T-helper 2 cell treated with Interferon-gamma antibody and Interleukin-4, amounts not matched to agents 5 μg/mL and 100 μg/mL, for 36 hours (primary cell): ENCODE measurements at places on chromosomes 3 and 15.

DNA sequence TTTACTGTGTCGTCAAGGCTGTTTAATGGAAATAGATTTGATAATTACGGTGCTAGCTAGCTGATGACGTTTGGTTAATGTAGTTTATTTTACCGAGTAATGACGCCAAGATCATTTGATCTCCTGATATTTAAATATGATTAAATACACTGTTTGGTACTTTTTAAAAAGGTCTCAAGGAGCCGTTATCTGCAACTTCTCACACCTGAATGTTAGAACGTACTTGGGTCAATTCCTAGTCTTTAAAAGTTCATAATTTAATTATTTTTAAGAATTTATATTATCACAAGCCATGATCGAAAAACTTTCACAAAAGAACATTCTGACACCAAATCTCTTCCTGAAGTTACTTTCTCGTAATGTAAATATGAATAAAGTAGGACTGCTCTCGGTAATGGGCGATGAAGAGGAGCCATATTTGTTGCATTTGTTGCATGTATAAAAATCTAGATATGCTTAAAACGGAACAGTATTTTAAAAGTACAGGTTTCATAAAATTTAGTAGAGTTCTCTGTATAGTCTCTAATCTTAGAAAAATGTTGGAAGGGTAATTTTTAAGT lies 16.2 kb upstream of the CHD2 start:
- no peak for DNase-seq

- no peak for DNase-seq
Measured at GRCh38 chr15:24076090-24076784, 389.1 kb upstream of the NDN start.

DNA sequence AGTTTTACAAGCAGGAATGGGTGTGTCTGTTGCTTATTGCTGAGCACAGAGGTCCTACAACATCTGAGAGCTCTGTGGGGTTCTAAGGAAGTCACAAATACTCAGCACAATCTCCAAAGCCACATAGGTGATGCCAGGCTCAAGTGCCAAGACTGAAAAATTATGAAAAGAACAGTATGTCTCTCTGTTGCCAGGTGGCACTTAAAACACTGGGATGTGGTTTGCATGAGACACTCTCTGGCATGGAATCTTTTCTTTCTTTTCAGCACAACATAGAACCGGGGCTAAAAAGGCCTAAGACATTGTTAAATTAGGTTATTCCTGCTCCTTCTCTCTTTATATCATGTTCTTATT lies 127.3 kb upstream of the PRICKLE2 start:
- DNase-seq = no peak

DNA sequence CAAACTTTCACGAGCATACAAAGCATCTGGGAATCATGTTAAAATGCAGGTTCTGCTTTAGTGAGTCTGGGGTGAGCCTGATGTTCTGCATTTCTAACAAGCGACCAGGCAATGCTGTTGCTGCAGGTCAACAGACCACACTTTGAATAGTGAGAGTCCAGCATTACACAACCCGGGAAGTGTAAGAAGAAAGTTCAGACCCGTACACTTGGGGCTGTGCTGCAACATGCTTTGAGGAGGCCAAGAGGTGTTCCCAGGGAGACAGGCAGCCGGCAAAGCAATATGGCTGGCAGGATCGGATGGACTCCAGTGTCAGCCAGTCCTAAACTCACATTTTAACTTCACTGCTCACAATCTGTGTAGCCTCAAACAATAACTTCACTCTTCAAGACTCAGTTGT lies 134.2 kb downstream of the LIPC start:
- DNase-seq = no peak

DNA sequence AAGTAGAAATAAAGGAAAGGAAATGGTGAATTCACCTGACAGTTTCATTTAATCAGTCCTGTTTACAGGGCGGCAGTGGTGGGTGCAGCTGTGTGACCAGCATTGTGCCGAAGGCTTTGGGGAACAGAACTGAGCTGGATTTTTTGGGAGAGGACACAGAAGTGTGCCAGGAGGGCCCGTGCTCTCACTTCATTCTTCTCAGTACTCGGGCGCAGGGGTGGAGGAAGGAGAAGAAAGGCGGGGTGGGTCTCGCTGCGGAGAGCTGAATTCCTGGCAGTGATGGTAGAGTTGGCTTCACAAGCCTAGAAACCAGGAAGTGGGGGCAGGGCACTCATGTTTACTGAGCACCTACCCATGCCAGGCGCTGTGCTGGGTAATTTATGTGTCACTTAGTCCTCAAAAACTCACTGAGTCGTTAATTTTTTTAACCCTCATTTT lies 64.6 kb downstream of the CRTC3 start:
- peak; percentile 79 for DNase-seq

GRCh38 chr3:138849222-138849940 lies 14.7 kb upstream of the PIK3CB start:
- no peak for DNase-seq

DNA sequence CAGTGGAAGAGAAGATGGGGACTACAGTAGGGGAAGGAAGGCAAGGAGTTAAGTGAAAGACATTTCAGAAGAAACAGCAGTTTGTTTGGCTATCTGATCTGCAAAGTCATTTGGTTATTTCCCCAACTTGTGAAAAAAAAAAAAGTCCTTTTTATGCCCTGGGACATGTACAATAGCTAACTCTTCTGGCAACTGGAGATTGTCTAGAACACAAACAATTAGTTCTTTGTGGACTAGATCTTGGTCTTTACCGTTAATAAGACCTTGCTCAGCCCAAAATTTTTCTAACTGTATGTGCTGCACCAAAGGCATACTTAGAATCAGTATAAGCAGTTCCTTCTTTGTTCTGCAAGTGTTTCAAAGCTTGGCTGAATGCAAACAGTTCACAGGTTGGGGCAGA lies 103.5 kb upstream of the NECTIN3 start:
- no peak for DNase-seq

- DNase-seq = no peak
Measured at GRCh38 chr3:72442759-72443158, 405.5 kb downstream of the SHQ1 start.

DNA sequence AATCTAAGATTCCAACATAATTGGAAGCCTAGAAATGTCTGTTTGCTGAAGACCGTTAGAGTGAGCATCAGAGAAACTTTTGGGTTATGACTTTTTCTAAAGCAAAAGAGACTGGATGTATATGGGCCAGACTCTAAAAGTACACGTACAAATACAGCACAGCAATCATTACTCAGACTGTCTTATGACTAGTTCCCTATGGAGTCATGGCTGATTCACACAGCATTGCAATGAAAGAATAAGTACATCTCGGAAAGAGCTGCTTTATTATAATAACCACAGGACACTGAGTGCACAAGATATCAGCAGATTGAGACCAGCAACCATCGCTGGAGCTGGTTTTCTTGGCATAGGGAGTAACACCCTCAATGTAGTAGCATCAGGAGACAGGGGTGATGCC lies 618.6 kb downstream of the NLGN1 start:
- no peak for DNase-seq

DNA sequence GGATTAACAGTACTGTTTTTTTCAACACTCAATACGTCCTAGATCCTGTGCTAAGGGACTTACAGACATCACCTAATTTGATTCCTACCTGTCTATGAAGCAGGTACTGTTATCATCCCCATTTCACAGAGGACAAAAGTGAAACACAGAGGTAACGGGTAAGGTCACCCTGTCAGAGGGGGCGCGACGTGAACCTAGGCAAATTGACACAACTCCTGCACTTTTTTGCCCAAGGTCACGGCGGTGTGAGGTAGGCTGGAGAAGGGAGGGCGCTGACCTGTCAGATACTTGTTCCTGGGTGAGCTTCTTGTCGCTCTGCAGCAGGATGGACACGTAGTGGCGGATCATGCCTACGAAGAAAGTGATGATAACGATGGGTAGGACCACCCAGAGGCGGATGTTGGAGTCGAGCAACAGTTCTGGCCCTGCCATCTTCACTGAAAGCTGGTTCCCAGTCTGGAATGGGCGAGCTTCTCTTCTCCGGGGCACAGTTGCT lies 363 bp downstream of the EMC3 start:
- DNase-seq = no peak

DNA sequence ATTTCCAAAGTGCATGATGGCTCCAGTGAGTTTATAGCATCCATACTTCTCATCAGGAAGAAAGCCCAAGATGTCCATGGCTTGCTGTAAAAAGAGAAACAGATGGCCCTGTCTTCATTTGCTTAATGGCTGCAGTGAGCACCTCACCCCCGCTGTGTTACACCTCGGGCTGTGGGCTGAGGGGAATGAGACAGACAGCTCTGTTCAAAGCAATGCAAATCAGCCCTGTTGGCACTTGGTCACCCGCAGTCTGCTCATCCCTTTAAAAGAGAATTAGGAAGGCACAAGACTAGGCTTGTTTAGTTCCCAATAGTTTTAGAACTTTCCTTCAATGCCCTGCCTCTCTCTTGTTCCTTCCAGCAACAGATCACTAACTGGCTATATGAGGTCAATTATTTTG lies 25.2 kb downstream of the MYH15 start:
- DNase-seq = no peak

DNA sequence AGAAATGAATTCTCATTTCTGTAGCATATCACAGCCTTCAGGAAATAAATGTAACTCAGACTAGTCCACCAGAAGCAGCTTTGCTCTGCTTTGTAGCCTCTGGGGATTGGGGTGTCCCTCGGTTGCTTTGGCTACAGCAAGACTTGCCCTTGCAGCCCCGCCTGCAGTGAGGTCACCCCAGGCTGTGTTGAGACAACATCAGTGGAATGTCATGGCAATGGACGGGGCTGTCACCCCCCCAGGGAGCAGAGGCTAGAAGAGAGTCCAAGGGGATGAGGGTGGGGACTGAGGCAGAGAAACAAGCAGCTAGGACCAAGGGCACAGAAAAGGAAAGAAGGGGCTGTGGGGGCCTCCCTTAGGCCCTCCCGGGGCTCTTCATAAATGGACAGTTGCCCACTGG lies 854 bp downstream of the CLEC3B start:
- no peak for DNase-seq

DNA sequence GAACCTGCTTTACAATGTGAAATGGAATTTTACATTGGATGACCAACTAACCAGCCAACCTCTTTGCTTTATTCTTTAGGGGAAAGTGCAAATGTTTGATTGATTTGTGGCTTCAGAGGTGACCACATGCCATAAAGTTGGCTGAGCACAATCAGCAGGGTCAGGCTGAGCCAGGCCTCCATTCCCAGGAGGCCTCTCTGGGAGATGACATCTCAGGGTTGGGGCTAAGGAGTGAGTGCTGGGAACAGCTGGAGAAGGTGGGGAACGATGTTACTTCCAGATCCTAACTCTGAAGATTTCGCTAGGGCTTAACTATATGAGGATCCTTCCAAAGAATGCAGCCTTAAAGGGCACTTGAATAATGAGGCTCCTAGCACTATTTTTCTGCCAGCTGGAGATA lies 131.7 kb downstream of the ATP10A start:
- DNase-seq = no peak

- no peak for DNase-seq
Measured at GRCh38 chr3:73658227-73658626, 33.5 kb upstream of the PDZRN3 start.

DNA sequence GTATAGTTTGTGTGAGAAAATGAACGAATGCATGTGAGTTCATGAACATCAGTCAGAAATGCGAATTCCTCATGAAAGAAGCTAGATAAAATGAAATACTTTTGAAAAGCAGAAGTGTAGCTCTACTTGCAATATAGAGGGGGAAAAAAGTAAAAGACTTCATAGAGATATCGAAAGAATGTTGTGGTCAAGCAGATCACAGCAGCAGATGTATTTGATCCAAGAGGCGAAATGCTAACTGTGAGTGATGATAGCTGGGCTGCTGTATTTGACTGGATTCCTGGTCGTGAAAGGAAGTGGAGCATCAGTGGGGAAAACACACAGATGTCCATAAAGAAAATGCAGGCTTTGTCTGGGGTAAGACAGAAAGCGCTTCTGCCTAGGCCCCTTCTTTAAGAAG lies 112.4 kb downstream of the ADAMTSL3 start:
- DNase-seq = no peak

GRCh38 chr3:127959873-127960272 lies 44.8 kb downstream of the KBTBD12 start:
- DNase-seq = no peak

DNA sequence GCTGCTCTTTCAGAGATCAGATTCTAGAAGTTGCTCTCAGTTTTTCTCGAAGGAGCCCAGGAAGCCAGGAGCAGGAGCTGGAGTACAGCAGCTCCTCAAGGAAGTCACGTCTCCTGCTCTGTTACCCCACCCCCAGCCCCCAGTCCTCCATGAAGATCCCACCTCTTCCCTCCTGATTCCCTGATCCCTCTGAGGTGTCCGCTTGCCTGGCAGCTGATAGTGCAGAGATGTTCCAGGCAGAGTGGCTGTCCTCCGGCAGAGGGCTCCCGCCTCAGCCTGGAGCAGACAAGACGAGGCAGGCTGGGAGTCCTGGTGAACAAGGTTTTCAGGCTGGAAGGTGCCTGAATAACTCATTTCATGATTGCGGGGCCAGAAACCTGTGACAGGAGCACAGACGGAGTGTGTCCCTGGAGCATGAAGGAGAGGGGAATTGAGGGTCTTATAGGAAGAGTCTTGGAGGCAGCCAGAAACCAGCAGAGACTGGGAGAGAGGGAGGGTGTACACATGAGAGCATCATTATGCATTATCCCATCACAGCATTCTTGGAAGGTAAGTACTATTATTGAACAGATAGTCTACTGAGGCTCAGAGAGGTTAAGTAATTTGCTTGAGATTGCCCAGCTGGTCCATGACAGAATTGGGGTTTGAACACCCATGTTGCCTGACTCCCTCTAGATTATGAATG lies 1.2 kb downstream of the HRH1 start:
- peak; percentile 9 for DNase-seq

GRCh38 chr3:80550174-80550573 lies 782.4 kb upstream of the ROBO1 start:
- no peak for DNase-seq

DNA sequence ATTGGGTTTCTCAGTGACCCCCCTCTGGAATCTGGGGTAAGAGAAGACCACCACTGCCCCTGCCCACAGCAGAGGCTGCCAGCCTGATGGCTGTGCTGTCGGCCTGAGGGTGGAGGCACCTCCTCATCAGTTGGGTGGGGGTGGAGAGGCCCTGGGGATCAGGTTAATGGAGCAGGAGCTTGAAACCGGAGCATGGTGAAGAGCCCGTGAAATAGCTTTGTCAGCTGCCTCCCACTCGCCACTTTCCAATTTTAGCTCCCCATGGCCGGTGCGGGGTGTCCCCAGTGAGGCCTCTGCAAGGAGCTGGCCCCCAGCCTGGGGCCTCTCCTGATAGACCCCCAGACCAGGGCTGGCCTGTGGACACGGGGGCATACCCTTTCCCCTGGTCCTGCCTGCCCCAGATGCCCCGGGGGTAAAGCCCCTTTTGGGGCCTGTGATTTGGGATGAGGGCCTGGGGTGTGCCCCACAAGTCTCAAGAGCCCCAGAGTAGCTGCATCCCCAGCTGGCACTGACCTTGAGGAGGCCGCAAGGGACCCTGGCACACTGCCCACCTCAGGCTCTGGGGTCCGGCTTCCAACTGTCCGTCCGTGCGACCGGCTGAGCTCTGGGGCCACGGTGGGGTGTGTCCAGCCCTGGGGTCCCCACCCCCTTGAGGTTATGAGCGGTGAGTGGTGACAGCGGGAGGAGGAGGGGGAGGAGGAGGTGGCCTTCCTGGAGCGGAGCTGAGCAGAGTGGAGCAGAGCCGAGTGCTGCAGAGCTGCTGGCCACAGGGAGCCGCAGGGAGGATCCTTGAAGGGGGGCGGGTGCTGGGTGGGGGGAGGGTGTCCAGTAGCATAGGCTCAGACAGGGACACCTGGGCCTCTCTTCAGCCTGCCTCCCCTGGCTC lies at the start of gene HHATL:
Gene HHATL, minus strand, starts transcription at position 733 of the 886 bp plus-strand sequence. CDS start 1,972 bp downstream, outside the sequence.
- DNase-seq = no peak
